ENCODE measurements at places on chromosomes 3 and 15.

DNA sequence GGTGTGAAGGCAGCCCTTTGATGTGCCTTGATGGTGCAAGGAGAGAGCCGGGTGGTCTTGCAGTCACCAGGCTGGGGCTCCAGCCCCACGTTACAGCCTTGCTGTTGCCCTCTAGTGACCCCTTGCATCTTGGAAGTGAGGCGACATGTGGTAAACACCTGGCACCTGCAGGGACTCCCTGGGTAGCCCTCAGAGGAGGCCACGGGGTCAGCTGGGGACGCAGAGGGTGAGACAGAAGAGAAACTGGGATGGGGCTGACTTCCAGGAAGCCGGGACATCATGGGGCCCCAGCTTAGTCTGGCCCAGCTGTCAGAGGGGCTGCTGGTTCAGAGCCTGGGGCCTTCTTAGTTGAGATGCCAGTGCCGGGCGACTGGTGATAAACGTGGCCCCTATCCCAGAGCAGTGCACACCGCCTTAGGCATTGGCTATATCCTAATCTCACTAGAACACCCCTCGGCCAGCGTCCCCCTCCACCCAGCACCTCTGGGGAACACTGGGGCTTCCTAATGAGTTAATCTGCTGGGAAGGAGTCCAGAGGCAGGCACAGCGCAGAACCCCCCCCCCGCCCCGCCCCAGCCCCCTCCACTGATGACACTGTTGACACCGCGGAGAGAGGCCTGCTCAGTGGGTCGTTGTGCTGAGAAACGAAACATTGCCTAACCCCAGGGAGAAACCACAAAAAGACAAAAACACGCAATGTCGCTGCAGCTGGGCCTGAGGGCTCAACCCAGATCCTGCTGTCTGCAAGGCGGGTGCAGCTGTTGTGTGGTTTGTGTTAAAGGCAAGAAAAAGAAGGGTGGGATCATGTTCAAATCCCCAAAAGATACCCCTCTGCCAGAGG, 60.5 kb upstream of the KLF13 start:
- peak; percentile 24 for DNase-seq

DNA sequence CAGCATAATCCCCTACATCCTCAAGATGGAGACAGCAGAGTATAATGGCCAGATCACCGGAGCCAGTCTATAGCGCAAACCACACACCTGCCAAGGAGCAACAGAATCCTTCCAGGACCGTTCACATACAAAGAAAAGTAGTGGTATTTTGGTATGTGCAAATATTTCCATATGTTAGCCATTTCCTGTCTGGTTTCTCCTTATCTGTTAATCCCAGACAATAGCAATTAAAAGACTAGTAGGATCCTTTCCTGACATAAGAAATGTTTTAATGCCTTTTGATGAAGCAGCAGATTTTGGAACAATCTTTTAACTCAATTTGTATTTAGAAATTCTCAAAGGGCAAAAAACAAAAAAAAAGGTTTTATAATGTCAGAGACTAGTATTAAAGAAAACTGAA, 22.2 kb downstream of the MRPS25 start:
- no peak for DNase-seq

DNA sequence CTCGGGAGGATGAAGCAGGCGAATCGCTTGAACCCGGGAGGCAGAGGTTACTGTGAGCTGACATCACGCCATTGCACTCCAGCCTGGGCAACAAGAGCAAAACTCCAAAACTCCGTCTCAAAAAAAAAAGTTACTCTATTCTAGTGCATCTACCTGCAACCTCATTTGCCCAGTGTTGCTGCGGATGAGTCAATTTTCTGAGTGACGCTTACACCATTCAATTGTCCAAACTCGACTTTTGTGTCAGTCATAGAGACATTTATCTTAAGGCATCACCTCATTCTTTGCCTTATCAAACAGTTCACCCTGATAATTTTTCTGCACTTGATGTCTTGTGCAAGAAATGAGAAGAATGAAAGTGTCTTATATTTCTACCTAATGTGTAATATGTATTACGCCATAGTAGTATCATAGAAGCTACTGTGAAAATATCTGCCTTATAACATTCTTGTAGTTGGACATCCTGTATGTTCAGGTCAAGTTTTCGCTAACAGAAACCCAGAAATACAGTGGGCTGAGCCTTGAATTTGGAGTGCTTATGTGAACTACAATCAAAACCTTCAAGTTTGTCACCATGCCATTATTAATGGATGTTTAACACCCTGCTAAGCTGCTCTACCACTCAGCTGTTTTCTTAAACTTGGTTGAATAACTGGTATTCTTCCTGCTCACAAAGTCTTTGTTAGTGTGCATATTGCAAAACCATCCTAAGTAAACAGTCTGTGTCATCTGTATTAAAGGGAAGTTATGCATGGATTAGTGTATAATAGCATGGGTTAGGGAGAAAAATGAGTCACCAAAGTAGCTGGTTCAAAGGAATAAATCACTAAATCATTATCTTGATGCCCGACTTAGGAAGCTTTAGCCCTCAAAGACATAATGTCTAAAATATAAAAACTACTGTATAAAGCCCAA, 531.0 kb upstream of the NR2F2 start:
- DNase-seq, result no peak

GRCh38 chr3:86954226-86954625, 36.7 kb downstream of the VGLL3 start:
- DNase-seq, result no peak

GRCh38 chr3:34183114-34183513, 384.7 kb downstream of the PDCD6IP start:
- no peak for DNase-seq

DNA sequence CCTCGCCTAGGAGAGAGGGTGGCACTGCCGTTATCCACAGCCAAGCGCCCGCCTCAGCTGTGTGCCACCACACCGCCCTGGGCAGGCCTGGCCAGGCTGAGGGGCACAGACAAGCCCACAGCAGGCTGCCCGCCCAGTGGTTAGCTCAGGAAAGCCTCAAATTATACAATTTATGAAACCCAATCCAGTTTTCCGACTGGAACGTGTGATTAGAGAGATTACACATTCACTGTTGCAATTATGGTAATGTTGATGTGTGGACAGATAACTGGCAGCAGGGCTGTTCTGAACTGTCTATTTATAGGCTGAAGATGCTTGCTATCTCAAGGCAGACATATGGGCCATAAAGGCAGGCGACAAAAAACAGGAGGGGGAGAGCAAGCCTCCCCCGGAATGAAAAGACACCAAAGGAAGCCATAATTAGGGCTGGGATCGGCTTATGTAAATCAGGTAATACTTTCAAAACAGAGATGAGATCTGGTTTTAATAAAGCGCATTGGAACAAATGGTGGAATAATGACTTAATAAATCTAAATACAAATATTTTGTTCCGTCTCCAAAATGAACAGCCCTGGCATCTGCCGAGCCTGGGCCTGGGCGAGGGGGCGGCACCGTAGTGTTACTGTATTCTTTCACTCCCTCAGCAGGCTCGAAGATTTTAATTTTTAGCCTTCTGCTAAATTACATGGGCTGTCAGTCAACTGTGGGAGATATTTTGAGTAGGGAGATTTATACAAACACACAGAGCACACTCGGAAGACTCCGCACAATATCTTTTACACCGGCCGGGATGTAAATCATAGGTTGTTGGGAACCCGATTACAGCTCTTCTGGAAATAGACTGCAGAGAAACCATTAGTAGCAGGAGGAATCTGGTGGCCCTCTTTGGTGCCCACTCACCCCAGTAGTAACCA, 103.1 kb upstream of the TLE3 start:
- no peak for DNase-seq

- no peak for DNase-seq
These were observed 415.8 kb upstream of the SEMA6D start for GRCh38 chr15:47301481-47301880.

GRCh38 chr3:138202945-138203701, 16.0 kb downstream of the ARMC8 start:
- DNase-seq, result no peak

DNA sequence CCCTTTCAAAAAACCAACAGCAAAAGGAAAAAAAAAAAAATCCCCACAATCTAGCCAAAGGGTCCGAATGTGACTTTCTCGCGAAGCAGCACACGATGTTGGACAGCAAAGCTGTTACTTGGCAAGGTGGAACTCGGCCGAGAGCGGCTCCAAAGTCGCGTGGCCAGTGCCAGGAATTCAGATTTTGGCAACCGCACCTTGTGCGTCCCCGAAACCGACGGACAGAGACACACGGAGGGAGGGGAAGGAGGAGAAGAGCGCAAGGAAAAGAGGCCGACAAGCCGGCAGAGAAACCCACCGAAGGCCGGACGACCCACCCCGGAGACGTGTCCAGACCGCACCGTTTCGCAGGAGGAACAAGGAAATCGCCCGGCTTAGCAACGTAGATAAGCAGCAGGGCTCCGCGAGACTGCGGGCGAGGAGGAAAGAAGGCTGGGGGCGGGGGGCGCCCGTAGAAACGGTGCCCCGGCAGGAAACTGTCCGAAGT, 517.3 kb downstream of the MECOM start:
- no peak for DNase-seq

DNA sequence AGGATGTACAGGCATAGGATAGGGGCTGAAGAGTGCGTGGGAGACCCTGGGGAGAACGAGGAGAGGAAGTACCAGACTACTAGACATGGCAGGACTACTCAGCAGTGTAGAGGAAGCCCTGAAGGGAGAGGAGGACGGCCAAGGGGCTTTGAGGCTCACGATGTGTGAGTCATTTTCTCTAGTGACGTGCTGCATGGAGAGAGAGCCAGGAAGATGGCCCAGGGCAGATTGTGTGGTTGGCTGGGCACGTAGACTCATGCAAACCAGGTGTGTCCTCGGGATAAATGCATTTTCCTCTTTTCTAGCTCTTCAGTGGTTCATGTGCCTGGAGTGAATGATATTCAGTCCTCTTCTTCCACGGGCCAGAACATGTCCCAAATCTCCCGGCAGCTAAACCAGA, 115.0 kb upstream of the ABHD17C start:
- no peak for DNase-seq

DNA sequence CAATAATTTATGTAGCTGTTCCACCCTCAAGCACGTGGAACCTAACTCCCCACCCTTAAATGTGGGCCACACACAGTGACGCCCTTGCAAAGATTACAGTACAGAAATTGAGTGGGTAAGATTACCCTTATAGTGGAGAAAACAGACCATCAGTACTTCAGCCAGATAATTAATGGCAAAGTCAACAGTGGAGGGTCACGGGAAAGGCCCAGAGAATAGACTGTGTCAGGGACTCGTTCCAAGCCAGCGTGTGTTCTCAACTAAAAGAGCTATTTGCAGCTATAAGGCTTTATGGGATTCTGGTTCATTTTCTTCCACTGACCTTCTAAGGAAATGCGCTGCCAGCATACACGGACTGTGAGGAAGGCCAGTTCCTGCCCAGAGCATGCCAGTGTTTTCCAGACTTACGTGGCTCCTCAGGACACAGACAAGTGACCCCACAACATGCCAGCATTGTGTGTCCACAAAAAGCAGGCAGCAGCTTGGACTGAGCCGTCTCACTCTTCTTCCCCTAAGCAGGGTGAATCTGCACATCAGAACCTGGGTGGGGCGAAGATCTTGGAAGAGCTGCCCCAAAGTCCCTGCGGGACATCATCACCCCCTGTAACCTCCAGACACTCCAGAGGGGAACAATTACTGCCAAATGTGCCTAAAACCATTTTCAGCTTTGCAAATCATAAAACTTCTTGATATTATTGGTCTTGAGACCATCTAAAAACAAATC, 428.5 kb downstream of the OCA2 start:
- DNase-seq, result no peak

DNA sequence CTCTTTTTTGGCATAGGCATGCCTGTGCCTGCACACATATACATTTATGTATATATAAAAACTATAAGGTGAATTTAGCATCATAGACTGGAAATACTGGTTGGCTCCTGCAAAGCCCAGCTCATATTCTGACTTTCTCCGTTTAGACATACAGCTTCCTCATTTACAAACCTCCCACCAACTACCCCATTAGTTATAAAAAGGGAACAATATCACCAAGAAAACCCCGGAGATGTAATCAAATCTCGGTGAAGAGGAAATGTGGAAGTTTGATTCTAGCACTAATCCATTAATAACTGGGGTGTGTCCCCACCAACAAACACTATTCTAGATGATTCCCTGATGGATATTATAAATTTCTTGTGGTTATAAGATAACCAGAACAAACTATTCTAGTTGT, 517.7 kb upstream of the TBL1XR1 start:
- DNase-seq, result no peak

- DNase-seq, result peak; percentile 31
These were observed 6.3 kb downstream of the GORASP1 start for GRCh38 chr3:39101022-39101689.

DNA sequence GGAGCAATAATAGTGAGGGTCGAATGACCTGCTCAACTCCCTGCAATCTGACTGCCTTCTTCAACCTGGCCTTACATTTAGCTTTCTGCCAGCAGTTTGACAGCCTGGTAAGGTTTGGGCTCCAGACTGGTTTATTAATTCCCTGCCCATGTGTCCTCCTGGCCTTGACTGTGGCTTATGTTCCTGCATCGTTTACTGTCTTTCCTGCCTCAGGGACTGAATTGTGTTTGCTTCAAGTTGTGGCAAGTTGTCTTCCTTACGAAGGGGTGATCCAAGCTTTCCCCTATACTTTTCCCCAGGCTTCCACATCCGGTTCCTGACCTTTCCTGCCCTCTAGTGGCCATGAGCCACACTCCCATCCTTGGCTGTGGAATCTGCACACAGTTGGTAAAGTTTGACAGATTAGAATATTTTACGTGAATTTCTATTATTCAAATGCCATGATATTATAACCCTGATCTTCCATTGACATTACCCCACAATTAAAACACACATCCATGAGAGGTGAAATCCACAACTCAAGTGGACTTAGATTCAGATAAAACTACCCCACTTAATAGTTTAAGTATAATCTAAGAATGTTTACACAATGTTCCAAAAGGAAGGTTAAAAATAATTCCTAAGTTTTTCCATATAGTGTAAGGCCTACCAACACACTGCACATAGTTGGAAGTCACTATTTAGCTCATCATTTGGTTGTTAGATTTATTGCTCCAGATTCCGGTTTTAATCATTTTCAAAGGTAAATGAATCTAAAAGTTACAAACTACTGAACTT, 95.7 kb downstream of the NEDD4 start:
- DNase-seq, result no peak

DNA sequence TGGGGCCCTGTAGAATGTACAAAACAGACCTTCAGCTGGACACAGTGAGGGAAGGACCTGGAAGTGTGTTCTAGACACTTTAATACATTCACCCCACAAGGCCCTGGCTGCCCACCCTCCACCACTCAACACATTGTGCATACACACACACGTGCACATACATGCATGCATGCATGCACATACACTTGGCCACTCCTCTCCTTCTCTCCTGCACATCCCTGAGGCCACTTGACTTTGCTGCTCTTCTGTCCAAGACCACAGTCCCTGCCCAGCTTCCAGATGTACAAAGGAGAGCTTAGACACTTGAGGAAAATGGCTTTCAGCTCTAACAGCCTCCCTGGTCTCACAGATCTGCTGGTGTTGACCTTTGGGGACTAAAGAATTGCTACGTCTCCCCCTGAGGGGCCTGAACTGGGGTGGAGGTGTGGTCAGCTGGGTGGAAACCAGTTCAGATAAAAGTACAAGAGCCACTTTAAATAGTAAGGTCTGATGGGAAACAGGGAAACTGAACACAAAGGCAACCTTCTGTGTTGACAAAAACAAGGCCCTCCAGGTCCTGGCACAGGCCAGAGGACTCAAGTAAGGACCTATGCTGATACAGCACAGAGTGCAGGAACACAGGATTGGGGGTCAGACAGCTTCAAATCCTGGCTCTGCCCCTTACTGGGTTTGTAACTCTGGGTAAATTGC, 24.8 kb upstream of the NOX5 start:
- DNase-seq, result no peak

- no peak for DNase-seq
These were observed 19.6 kb downstream of the PPARG start for GRCh38 chr3:12308517-12308916.
